ENCODE measurements at places on chromosomes 7 and 10.
A peak's percentile ranks its signal among the peaks of the same experiment; 100 is the strongest.

DNA sequence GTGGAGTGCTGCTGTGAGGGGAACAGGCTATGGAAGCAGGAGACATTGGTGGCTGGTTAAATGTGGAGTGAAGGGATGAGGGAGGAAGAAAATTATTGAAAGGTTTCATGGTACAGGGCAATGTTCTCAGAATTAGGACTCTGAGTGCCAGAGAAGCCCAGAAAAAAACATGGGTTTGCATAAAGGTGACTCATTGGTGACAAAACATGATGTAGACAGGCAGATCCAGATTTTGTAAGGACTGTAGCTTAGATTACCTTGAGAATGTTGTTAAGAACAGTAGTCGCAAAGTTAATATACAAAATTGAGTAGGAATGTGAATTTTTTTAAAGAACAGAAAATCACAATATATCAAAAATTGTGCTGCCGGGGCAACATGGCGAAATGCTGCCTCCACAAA lies 134.9 kb upstream of the ZNF438 start:
- DNase-seq = no peak

DNA sequence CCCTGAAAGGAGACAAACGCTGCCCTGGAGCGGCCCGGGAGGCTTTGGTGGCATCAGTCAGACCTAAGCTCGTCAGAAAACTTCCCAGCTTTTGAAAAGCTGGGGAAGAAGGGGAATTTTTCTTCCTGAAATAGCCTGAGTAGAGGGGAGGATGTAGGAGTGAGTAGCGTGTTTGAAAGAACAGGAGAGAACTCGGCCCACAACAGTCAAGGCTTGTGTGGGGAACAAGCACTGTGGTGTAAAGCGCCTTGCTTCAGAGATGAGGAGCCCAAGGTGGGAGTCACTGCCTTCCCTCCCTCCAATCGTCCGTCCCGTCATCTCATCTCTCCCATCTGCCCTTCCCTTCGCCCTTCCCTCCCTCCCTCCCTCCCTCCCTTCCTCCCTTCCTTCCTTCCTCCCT lies 273.3 kb downstream of the CAMK1D start:
- no peak for DNase-seq

GRCh38 chr7:130345136-130345535 lies 520 bp downstream of the CPA5 start:
- DNase-seq = no peak

GRCh38 chr10:3749600-3749999 lies 35.4 kb downstream of the KLF6 start:
- DNase-seq = peak; percentile 73

- DNase-seq = no peak
These were observed 475.8 kb upstream of the FZD8 start for GRCh38 chr10:36117890-36118289.

DNA sequence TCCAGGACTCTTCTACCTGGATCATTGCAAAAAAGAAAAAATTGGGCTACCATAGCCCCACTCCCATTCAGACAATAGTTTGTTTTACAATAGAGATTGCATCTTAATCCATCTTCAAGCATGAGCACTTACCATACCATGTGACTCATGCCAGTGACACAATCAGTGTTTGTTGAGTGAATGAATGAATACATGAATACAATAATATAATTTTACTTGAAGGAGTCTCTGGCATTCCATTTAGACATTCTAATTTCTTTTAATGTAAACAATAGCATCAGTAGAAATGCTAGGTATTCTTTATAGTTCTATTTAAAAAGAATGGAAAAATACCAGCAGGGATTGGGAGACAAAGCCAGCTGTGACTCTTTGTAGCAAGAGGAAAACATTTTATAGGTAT lies 141.6 kb upstream of the AKR1E2 start:
- no peak for DNase-seq

- DNase-seq = peak; percentile 78
These were observed 46.6 kb downstream of the BPGM start for GRCh38 chr7:134693256-134693655.

DNA sequence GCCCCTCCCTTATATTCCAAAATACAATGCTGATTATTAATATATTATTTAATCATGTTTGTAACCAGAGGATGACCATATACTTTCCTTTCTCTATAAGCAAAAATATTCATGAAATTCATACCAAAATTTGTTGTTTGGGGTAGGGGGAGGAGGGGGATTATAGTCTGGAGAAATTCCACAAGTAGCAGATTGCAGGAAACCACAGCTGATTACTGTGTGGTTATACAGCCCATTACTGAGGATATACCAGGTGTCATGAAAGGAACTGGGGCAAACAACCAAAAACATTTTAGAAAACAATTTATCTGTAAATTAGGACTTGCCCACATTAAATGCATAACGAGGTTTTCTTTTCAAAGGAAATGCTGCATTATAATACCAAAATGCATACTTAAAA lies 50.3 kb downstream of the SEMA3C start:
- no peak for DNase-seq

DNA sequence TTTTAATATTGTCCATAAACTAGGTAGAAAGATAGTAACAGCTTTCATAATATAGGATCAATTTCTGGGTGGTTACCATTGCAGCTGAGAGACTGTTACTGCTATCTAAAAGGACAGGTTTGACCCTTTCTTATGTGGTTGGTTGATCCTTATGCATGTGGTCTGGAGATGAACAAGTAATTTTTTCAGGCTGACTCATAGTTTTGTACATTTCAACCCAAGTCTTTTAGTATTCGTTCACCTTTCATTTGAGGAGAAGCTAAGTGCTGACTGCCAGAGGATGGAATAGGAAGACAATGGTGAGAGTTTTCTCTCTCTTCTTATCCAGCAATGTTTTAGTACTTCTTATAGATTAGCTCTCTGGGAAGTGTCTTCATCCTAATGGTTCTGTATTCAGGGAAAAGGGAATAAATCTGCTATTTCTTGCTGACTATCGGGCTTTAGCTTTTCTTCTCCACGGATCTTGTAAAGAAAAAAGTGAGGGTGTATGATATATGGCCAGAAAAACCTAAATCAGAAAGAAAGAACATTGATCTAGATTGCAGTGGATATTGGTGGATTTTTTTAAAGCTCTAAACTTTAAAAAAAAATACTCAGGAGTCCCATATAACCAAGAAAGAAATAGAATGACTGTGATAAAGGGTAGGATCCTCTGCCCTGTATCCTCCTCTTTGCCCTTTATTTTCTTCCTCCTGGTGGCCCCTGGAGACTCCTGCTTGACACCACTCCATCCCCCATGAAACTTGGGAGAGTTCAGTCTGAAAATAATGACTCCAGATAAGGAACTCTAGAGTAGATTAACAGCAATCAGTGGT lies 88.0 kb downstream of the CPED1 start:
- DNase-seq = no peak

DNA sequence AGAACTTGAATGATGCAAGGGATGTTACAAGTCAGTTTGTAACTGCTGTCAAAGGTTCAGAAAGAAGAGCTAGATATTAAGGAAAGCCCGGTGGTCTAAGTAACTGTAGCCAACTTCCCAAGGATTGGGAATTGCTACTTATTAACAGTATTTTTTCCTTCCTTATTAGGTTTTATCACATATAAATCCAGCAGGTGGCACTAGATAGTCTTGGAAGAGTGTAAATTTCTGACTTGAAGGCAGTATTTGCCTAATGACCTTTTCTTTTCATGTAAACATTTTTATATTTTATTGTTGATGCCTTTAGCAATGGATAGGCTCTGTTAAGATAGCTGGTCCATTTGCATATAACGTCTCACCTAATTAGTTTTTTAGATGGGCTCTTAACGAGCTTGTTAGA lies 51.2 kb downstream of the ANLN start:
- DNase-seq = no peak

- DNase-seq = no peak
These were observed 3.1 kb downstream of the ZNF786 start for GRCh38 chr7:149087376-149087775.

All from ovary (tissue), 10 donors.